ENCODE measurements at places on chromosomes 3 and 15.

DNA sequence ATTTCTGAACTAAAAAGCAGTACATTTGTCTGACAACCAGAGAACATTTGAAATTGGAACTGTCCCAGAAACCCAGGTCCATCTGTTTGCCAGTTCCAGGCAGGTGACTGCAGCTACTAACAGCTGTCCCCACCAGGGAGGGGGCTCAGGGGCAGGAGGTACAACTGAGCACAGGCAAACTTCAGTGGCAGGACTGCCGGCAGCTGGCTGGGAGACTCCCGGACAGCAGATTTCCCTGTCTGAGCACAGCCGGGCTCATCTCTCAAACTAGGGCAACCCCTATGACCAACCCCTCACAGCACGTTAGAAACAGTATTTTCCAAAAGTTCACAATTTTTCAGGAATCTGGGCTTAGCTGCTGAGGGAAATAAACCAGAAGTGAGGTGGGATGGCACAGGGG lies 88.8 kb downstream of the MEGF11 start:
- DNase-seq: no peak

- DNase-seq: peak; percentile 82
Measured at GRCh38 chr3:149448331-149448831, 26.1 kb upstream of the TM4SF4 start.

DNA sequence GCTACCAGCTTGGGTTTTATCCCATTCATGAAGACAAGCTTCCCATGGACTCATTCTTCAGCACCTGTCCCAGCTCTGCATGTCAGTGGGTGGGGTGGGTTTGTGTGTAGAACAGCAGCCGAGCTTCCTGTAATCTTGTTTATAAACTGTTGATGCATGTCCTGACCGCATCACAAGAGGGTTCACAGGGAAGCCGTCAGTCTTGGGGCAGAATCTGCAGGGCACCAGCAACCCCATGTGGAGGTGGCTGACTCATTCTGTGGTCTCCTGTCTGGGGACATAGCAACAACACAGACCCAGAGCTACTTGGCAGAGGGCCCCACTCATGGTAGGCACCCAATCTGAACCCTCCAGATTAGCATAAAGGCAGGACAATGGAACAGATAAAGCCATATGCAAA lies 35.6 kb downstream of the DAPK2 start:
- DNase-seq: peak; percentile 86

GRCh38 chr3:119401503-119402440 lies 61.6 kb downstream of the TMEM39A start:
- no peak for DNase-seq

GRCh38 chr3:121988146-121988545 lies 33.9 kb downstream of the ILDR1 start:
- peak; percentile 16 for DNase-seq

DNA sequence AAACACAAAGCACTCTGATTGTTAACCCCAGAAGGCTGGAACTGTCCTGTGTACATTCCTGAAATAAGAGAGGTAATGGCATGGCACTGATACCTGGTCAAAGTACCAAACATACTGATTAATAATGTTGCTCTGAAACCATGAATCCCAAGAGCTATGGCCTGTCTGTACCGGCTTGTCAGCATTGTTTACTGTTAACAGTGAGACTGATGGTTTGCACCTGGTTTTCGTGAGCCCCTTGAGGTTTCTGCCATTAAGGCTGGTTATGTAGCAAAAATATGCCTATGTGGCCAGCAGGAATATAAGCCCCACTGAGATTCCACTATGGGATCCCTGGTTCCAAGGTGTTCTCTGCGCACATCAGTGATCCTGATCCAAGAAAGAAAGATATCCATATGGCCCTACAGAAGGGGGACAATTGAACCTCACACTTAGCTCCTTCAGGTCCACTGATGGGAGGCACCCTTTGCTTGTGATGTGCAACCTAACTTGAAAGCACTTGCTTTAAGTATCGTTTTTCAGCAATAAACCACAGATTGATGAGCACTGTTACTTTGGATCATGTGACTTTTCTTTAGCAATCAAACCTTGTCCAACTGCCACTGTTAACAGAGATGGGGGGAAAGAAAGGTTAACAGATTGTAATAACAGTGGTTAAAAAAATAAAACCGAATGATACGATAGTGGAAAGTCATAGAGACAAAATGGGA lies 65.2 kb downstream of the TBL1XR1 start:
- DNase-seq: no peak

DNA sequence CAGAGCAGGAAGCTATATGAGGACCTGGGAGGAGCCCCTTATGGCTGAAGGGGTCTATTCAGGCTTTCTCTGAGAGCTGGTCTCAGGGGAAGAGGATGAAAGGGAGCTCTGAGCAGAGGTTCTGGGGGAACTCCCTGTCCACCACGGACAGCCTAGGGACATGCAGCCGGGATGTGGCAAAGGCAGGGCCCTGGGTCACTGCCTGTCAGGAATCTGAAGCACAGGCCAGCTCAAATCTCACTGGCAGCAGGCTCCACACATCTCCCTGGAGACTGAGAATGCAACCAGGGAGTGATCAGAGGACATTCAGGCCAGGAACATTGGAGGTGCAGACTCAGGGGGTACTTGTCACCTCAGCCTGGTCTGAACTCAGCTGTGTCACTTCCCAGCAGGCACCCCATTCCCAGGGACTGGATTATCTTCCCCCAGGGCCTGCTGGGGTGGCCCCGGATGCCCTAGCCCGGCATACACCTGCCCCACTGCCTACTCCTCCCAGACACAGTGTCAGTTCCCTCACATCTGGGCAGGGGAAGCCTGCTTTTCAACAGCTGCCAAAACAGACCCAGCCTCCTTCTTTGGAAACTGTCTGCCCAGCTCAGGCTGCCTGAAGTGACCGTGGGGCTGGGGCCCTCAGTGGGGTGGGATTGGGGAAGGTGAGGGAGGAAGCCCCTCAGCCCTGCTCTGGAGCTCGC lies 18.3 kb upstream of the SEMA3F start:
- DNase-seq: no peak

DNA sequence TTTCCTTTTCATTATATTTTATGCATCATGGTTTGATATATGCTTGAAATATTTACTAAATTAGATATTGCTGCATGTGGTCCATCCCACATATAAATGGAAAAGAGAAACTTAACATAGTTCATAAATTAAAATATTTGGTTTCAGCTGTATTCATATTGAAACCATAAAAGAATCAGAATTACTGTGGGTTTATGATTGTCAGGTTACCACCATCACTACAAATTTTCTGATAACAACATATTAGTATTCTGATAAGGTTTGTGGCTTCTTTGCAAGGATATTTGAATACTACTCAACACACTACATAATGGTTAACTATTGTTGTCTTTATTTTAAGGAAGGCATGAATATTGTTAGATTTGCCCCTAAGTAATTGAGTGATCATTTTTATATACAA lies 235.5 kb downstream of the UBE2E2 start:
- no peak for DNase-seq

- no peak for DNase-seq
Measured at GRCh38 chr15:81349271-81349670, 24.7 kb downstream of the TMC3 start.

GRCh38 chr3:61580982-61581643 lies 19.7 kb downstream of the PTPRG start:
- no peak for DNase-seq
